ENCODE measurements at places on chromosomes 13 and 19.

- DNase-seq = peak; percentile 19
Measured at GRCh38 chr19:15869109-15869555, 28.7 kb downstream of the CYP4F2 start.

GRCh38 chr19:33627962-33628839, 6.4 kb downstream of the CHST8 start:
- peak; percentile 56 for DNase-seq

GRCh38 chr19:29680447-29680846, 15.2 kb downstream of the PLEKHF1 start:
- no peak for DNase-seq

DNA sequence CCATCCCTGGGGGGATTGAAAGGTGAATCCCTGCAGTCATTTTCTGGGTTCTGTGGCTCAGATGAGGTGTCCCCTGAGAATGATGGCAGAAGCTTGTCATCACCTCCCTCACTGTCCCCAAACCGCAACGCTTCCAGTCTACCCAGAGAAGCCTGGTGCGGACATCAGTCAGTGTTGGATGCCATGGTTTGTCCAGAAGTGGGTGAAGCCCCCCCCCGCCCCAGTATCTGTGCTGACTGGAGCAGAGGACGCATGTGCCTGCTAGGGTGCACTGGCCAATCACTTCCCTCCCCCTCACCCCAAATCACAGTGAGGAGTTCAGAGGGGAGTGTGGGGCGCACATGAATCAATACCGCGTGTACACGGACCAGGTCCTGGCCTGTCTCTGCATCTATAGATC, 150.5 kb downstream of the TEX29 start:
- DNase-seq = no peak

GRCh38 chr13:59424661-59425060, 739.1 kb downstream of the DIAPH3 start:
- no peak for DNase-seq

DNA sequence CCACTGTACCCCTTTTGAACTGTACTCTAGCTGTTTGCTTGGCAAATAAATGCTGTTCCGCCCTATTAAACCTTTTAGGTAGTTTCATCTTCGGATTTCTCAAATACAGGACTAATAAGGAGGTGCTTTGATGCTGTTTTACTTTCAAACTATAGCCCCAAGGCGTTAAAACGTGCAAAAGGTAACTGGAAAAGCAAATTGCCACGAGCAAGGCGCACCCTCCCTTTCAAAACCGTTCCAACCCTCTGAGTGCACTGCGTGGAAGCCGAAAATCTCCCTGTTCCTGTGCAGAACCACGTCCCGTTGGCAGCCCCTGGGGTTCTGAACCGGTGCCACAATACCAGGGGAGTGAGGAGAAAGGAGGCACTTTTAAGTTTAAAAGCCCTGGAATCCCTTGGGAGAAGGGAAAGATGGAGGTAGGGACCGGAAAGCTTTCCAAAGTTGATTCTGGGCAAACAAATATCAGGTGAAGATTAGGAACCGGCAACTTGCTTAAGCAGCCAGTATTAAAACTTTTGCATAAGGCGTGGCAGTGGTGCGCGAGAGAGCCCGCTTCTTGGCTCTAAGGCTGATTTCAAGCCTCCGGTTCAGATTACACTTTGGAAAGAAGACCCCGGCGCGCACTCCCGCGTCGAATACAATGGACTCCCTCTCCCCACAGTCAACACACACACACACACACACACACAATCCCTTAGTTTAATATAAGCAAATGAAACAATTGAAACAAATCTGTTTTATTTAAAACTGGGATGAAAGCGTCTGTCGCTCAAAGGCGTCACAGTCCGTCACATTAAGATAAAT, 9.5 kb downstream of the POU4F1 start:
- DNase-seq = no peak

DNA sequence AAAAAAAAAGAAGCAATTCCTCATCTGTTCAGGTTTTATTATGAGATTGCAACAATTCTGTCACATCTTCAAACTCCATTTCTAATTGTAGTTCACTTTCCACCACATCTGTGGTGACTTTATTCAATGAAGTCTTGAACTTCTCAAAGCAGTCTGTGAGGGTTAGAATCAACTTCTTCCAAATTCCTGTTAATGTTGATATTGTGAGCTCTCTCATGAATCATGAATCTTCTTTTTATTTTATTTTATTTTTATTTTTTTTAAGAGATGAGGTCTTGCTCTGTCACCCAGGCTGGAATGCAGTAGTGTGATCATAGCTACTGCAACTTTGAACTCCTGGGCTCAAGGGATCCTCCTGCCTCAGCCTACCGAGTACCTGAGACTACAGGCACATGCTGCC, 19.6 kb downstream of the ARHGAP35 start:
- DNase-seq = no peak
